ENCODE measurements at places on chromosomes 3 and 15.

DNA sequence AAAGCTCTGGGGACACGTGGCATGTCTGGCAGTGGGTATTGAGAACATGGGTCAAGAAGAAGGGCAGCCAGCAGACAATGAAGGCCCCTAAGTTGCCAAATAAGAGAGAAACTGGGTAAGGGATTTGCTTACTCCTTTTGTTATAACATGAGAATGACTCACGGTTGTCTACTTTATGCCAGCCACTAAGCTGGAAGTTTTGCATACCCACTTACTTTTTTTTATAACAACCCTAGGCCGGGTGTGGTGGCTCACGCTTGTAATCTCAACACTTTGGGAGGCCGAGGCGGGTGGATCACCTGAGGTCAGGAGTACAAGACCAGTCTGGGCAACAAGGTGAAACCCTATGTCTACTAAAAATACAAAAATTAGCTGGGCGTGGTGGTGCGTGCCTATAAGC, 50.0 kb downstream of the DRD3 start:
- DNase-seq, result no peak

- no peak for DNase-seq
Observed at GRCh38 chr3:123343296-123344174, 105.4 kb downstream of the ADCY5 start.

GRCh38 chr15:92822216-92823144, 77.6 kb upstream of the CHD2 start:
- DNase-seq, result no peak

DNA sequence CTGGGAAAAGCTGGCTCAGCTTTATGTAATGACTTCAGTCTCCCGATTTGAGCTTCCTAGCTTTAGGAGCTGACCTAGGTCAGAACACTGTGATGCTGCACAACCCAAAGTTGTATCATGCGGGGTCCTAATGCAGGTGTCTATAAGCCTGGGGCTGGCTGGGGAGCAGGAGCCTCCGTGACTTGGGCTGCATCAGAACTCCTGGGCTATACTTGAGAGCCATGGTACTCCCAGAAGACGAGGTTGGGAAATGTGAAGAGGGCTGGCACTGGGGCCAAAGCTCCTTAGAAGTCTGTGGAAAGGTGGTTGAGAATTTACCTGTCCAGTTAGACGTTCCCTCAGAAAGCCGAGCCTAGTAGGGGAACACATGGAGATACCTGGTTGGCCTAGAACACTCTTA, 57.0 kb downstream of the BSN start:
- no peak for DNase-seq

- no peak for DNase-seq
Observed at GRCh38 chr3:98032904-98033303, 2.2 kb downstream of the GABRR3 start.

DNA sequence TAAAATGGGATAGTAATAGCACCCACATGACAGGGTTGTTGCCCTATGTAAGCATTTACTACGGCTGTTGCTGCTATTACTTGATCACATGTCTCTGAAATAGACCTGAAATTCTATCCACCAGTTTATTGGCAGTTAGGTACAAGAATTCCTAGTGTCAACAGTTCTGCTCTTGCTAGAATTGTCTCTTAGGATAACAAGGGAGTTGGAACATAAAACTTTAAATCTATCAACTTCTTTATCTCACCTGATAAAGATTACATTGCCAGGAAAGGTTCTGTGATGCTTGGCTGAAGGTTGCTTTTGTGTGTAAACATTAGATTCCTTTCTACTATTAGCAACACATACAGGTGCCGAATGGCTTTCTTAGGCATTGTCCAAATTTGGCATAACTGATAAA, 38.7 kb downstream of the ATP13A4 start:
- no peak for DNase-seq

DNA sequence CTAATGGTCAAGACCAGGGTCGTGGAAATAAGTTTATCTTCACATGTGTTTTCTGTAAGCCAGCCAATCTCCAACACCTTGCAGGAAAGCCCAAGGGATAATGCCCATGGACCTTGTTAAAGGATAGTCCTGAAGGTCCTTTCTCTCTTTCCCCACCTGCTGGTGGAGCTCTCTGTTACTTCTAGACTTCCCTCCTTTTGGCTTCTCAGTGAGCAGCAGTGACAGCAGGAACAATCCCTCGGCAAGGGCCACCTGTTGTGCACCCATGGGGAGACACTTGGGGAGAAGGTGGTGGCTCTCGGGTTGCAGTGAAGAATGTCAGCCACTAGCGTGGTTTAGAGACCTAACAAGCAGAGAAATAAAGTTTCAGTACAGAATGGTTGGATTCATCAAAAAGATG, 84.0 kb upstream of the OSBPL11 start:
- no peak for DNase-seq

DNA sequence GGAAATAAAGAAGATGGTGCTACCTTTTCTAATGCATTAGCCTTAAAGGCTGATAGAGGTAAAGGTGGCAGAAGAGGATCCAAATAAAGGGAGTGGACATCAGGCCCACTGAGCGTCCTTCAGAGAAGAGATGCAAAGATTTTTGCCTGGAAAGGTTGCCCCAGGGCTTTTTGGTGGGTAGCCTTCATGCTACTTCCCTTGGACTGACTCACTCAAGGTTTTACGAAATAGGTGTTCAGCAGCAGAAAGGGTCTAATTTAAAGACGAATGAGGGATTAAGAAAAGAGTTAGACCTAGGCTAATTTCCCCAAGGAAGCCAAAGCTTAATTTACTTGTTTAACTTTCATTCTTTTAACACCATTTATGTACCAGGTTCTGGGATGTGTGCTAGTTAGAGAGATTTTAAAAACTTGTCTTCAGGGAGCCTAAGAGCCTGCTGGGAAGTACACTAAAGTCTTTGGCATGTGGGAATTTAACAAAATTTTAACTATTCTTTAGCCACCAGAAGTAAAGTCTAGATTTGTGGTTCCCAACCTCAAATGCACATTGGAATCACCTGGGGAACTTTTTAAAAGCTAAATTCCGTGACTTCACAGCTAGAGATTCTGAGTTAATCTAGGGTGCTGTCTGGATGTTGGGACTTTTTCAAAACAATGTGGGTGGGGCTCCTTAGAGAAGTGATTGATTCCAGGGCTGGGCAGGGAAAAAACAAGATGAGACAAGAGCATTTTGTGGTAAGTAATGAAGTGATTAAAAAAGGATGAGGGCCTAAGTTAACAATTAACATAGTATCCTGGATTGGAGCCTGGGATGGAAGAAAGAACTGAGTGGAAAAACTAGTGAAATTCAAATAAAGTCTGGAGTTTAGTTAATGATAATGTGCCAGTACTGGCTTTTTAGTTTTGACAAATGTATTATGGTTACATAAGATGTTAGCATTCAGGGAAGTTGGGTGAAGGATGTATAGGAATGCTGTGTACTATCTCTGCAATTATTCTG, 3.4 kb downstream of the IL20RB start:
- no peak for DNase-seq

- DNase-seq, result no peak
Observed at GRCh38 chr3:110697961-110698360, 373.7 kb upstream of the NECTIN3 start.

DNA sequence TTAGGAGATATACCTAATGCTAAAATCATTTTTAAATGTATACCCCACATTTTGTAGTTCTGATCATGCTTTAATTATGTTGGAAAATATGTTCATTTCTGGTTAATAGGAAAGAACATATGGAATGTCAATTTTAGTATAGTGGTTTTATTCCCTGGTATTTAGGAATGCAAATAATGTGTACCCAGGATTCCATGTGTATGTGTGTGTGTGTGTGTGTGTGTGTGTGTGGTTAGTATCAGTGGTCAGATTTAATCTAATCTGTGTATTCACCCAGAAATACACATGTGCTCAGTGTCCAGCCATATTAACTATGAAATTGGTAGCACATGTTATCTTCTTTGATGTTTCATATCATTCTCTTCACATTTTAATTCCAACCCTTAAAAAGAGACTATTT, 233.5 kb upstream of the DCBLD2 start:
- DNase-seq, result no peak

GRCh38 chr15:29568840-29569532, 253.3 kb downstream of the TJP1 start:
- DNase-seq, result no peak

GRCh38 chr3:40265181-40265580, 44.3 kb upstream of the EIF1B start:
- DNase-seq, result no peak

DNA sequence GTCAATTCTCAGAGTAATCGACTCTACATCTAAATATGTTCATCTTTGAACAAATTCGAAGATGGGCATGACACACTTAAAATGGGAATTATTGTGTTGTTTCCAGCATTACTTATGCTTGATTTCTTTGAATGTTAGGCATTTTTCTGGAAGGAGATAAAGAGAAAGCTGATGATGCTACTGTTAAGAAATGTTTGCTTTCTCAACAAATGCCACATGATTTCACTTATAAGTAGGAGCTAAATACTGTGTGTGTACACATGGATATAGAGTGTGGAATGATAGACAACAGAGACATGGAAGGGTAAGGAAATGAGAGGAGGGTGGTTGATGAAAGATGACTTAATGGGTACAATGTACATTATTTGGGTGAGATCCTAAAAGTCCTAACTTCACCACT, 400.9 kb downstream of the TBL1XR1 start:
- DNase-seq, result no peak

DNA sequence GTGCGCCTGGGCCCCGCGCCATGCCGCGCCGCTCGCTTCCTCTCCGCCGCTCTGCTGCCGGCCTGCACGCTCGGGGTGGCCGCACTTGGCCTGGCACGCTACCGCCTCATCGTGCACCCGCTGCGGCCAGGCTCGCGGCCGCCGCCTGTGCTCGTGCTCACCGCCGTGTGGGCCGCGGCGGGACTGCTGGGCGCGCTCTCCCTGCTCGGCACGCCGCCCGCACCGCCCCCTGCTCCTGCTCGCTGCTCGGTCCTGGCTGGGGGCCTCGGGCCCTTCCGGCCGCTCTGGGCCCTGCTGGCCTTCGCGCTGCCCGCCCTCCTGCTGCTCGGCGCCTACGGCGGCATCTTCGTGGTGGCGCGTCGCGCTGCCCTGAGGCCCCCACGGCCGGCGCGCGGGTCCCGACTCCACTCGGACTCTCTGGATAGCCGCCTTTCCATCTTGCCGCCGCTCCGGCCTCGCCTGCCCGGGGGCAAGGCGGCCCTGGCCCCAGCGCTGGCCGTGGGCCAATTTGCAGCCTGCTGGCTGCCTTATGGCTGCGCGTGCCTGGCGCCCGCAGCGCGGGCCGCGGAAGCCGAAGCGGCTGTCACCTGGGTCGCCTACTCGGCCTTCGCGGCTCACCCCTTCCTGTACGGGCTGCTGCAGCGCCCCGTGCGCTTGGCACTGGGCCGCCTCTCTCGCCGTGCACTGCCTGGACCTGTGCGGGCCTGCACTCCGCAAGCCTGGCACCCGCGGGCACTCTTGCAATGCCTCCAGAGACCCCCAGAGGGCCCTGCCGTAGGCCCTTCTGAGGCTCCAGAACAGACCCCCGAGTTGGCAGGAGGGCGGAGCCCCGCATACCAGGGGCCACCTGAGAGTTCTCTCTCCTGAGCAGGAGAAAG, 951 bp downstream of the GPR62 start:
- no peak for DNase-seq

DNA sequence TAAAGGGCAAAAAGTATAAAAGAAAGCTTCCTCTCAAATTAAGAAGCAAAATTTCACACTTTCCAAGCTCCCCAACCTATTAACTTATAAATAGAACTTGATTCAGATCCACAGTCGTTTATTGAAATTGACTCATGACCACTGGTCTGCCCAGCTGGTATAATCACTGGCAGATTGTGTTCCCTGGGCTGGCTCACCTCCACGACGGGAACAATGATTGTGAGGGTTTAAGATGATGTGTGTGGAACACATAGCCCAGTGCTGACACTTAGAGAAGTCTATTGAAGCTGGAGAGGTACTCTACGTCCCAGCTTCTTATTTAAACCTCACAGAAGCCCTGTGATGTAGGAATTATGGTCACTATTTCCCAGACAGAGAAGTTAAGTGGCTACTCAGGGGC, 90.4 kb downstream of the MB21D2 start:
- DNase-seq, result no peak

DNA sequence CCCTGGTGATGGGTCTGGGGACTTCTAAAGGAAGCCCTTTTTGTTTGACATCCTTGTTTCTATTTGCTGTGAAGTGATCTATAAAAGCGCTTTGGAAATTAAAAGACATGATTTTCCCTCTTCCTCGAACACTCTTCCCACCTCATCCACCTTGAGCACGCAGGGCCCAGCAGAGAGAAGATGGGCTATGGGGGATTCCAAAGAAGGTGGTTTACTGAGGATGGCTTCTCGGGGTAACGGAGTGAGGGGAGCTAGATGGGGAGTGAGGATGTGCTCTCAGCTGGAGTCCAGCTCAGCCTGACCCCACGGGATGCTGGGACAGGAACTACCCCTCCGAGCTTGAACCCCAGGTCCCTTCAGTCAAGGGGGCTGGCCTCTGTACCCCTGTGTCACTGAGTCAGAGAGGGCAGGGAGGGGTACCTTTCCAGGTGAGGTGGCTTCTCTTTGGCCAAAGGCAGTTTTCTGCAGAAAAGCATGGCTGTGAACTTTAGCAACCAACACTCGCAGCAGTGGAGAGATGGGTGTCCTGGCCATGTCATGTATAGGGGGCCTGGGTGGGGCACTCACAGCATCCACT, 180.7 kb upstream of the SMAD3 start:
- no peak for DNase-seq
